Left forelimb (tissue), 1 donor: ENCODE measurements at places on chromosomes 12 and 14.

DNA sequence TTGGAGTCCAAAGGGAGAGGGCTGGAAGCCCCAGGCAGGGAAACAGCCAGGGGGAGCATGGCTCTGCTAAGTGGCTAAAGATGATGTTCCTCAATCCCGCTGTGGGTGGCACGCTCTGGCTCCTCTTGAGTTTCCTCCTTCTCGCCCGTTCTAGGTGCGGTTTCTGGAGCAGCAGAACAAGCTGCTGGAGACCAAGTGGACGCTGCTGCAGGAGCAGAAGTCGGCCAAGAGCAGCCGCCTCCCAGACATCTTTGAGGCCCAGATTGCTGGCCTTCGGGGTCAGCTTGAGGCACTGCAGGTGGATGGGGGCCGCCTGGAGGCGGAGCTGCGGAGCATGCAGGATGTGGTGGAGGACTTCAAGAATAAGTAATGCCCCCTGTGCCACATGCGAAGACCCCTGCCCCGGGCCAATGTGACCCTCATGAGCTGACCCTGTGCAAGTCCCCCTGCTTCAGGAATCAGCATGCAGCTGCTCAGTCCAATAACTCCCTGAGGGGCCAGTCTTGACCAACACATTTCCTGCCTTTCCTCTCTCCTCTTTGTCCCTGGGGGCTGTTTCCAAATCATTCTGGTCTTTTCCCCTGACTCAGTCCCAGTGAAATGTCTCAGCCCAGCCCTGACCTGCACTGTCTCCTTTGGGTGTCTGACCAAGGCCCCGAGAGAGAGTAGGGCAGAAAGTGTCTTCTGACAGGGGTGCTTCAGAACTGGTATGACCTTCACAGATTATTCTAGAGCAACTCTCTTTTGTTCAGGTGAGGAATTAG is 2.1 kb downstream of the KRT7 start:
- peak; percentile 33 for DNase-seq

GRCh38 chr12:87687362-87687761 is 341.8 kb downstream of the C12orf50 start:
- no peak for DNase-seq

GRCh38 chr14:33017016-33017415 is 78.3 kb downstream of the NPAS3 start:
- DNase-seq, result no peak

GRCh38 chr14:61474015-61474414 is 152.6 kb downstream of the PRKCH start:
- DNase-seq, result no peak

- DNase-seq, result no peak
These were observed 399.4 kb downstream of the C12orf75 start for GRCh38 chr12:105729926-105730325.

GRCh38 chr12:68454892-68455291 is 122.7 kb upstream of the MDM1 start:
- DNase-seq, result no peak

- no peak for DNase-seq
These were observed 15.0 kb downstream of the CEP128 start for GRCh38 chr14:80926397-80927082.

DNA sequence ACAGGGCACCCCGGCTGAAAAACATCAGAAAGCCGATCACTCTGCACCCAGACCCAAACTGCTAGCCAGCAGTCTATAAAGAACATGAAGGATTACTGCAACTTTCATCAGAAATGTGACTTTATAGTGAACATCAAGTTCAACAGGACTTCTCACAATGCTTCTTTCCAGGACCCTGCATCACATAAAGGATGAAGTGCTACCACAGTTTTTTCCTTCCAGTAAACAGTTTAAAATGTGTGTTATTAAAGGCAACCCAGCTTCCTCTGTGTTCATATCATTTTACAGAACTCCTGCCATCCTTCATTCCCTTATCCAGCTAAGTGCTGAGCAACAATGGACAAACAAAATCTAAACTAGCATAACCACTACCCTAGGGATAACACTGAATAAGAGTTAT is 280.3 kb upstream of the DIO2 start:
- DNase-seq, result no peak

DNA sequence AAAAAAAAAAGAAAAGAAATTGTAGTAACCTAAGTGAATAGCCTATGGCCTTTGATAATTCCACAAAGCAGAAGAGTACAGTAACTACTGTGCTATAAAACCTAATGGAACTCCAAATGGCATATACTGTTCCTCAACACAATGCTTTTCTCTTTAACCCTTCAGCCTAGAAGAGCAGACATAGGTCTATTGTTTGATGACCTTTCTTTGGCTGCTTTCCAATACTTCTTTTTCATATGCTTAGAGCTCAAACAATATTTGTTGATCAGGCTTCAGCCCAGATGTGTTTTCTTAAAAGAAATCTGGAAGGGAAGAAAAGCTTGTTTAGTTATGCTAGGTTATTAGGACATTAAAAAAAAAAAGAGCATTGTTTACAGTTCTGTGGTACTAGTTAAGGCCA is 116.4 kb downstream of the NTN4 start:
- no peak for DNase-seq

GRCh38 chr14:101082036-101082435 is 178.5 kb upstream of the RTL1 start:
- DNase-seq, result no peak

DNA sequence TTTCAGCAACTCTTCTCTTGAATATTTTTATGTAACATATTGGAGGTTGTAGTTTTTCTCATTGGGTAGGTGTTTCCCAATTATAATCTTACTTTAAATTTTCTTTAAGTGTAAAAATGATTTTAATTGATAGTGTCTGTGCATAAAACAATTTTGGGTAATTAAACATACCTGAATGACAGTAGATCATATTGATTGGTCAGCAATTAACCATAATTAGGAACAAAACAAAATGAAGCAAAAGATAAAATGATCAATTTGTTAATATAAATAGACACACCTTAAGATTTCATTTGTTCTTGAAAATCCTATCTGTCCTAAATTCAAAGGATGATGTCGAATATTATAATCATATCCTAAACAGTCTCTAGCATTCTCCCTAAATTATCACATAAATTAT is 468.3 kb downstream of the PDZRN4 start:
- no peak for DNase-seq

GRCh38 chr14:92760524-92760805 is 12.0 kb upstream of the LGMN start:
- DNase-seq, result no peak
